ENCODE measurements at places on chromosomes 1 and 21.

DNA sequence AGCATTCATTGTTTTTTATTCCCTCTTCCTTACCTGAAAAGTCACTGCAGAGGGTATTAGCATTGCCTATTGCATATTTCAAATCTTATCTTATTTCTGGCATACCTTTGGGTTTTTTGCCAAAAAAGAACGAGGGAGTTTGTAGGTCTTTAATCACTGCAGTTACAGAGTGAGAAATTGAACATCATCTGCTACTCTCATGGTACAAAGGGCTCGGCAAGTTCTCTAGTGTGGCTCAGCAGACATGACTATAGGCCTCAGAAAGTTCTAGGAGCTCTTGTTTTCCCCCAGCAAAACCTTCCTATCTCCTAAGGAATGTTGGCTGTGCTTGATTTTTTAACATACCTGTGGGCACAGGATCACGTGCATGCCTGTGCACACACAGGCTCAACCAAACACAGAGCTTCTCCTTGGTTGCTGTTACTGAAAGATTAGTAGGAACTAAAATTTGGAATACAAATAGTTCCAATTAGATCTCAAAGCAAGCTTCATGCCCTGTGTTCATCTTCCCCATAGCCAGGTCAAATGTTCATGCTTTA, 69.7 kb downstream of the CCDC185 start:
- DNase-seq, result no peak

DNA sequence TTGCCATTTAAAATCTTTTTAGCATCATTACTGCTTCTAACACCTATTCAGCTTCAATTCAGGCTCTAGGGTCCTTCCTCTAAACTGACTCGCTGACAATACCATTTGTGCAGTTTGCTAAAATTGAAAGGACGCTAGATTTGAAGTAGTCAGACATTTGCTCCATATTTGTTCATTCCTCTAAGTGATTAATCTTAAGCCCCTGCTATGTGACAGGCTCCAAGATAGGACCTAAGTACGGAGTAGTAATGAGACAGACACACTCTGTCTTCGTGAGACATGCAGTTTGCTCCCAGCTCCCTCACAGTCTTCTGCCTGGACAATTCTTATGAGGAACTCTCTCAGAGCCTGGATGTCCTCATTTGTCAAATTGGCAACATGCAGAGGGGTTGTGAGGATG, 26.1 kb upstream of the CD53 start:
- DNase-seq, result no peak

- DNase-seq, result peak; percentile 84
These were observed at the start of gene TMEM35B for GRCh38 chr1:34984793-34985608. TSS of gene TMEM35B (minus strand) at chr1:34985347. CDS start at chr1:34985305, 42 bp downstream.

- no peak for DNase-seq
These were observed 48.2 kb downstream of the RPAP2 start for GRCh38 chr1:92346866-92347640.

DNA sequence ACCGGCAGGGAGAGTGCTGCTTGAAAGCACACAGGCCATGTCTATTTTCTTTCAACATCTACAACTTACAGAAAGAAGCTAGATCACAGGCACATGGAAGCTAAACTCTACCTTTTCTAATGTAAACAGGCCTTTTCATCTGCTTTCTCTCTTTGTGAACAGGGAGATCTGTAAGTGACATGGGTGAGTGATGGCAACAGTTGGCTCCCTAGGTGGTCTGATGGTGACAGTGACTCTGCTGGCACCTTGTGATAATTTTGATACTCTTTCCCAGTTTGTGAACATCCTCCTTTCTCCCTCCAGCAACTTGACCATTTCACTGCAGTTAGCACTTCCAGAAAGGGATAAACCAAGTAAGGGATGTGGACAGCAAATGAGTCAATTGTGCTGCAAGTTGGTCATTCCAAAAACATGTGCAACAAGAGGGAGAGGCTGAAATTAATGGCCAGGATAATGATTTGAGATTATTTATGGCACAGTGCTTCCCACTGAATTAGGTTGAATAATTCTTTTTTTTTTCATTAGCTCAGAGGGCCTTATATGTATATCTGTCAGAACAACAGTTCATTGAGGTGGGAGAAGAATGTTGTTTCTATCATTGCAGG, 89.5 kb downstream of the XCL2 start:
- DNase-seq, result no peak

DNA sequence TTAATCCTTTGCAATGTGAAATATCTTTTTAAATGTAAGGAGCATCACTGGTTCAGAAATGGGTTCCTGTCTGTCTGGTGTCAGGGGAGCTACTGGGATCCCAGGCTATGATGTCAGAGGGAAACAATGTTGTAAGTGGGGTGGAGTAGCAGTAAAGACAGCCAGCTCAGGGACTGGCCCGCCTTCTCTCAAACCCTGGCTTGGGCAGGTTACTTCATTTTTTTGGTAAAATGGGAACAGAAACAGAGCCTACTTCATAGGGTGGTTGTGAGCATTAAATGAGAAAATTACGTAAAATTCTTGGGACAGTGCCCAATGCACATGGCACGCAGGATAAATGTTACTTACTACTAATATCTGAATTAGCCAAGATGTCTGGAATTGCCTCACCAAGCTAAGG, 30.7 kb upstream of the IL20 start:
- no peak for DNase-seq

DNA sequence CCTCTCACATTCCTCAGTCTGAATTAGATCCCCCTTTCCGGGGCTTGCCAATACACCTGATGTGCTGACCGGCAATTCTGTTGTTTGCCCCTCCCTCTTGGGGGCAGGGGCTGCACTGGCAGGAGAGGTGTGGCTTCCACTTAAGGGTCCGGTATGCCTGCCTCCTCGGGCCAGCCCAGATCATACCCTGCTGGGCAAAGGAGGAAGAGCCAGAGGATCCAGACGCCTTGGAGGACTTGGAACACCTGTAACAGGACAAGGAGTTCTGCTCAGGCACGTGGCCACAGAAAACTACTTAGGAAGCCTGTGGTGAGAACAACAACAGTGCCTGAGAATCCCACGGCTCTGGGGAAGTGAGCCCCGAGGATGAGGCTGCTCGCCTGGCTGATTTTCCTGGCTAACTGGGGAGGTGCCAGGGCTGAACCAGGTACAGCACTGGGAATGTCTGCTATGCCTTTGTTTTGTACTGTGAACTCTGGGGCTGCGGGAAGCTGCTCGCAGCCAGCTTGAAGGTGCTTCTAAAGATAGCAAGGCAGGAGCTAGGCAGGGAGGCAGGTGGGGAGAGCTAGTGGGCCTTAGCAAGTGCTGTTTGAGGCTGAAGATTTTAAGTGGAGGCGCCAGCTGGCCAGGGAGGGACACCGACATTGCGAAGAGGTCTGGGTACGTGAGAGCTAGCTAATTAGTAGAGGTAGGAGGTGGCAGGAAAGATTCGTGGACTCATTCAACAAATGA, at the start of gene SMPDL3B:
Gene SMPDL3B, plus strand, starts transcription at position 183 of the 732 bp plus-strand sequence. Its CDS starts 184 bp downstream, at position 367.
- no peak for DNase-seq

GRCh38 chr1:109659997-109660690, 4.2 kb downstream of the GSTM4 start:
- DNase-seq, result no peak

DNA sequence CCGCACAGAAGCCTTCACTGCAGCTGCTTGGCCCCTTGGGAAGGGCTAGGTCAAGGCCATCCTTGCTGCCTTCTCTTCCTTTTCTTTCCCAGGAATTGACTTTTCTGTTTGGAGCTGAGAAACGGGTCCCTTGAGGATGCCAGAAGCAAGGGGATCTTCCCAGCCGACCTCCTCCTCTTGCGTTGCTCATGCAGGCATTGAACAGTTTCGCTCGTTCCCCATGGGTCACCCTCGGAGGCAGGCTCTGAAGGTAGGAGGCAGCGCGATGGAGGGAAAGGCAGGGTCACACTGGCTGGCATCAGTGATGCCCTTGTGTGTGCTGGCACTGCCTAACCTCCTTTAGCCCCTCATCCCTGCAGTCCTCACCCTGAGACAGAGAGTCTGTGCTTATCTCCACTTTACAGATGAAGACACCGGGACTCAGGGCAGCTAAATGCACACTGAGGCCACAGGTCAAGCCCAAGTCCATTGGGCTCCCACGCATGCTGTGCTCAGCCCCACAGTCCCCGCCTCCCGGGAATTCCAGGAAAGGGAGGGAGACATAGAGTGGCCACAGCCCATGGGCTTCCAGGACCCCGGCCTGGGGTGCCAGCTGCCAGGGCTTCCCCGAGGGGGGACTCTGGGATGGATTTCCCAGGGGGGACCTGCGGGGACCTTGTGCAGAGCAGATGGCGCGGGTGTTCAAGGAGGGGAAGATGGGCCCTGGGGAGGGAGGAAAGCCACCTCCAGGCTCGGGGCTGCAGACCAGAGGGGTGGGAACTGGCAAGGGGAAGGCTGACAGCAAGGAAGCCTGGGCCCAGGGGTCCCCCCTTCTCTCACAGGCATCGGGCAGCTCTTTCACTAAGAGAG, 90.2 kb downstream of the SPSB1 start:
- DNase-seq, result no peak

- no peak for DNase-seq
These were observed 89.8 kb downstream of the SMYD3 start for GRCh38 chr1:246417152-246417812.

DNA sequence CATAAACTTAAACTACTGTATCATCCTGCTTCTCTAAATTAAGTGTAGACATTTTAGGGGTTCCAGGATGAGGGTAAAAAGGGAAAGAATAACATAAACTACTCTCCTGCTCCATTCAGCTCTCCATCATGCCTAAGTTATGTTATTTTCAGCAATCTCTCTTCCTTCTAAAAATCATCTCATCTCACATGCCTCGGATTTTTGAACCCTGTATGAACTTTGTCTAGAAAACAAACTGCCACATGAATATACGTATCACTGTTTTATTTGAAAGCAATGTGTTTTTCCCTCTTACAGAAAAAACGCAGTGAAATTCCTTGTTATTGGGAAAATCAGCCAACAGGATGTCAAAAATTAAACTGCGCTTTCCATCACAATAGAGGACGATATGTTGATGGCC, 32.6 kb downstream of the ZBED6 start:
- DNase-seq, result no peak

- DNase-seq, result no peak
These were observed 775 bp upstream of the TMEM63A start for GRCh38 chr1:225882694-225883615.

- no peak for DNase-seq
These were observed 32.5 kb upstream of the ARHGAP29 start for GRCh38 chr1:94269921-94270320.

GRCh38 chr1:114063544-114063943, 84.3 kb downstream of the OLFML3 start:
- DNase-seq, result no peak

GRCh38 chr1:53198241-53198651, 1.6 kb downstream of the CPT2 start:
- no peak for DNase-seq

GRCh38 chr21:42649122-42650032, 4.0 kb upstream of the PDE9A start:
- no peak for DNase-seq

DNA sequence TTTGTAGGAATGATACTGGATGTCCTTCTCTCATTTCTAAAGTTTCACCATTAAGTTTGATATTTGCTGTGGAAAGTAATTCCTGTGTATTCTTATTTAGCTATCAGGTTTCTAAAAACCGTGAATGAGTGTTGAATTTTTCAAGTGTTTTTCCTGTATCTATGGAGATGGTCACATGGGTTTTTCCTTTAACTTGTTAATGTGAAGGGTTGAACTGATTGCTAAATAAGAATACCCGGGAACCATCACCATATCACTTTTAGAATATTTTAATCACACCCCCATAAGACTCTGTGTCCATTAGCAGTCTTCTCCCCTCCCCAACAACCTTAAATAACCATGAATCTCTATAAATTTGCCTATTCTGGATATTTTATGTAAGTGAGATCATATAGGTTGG, 16.5 kb upstream of the ASAP3 start:
- no peak for DNase-seq

- no peak for DNase-seq
These were observed 227.1 kb downstream of the LHX8 start for GRCh38 chr1:75361260-75361659.

GRCh38 chr1:56540467-56540866, 38.9 kb downstream of the PLPP3 start:
- no peak for DNase-seq

DNA sequence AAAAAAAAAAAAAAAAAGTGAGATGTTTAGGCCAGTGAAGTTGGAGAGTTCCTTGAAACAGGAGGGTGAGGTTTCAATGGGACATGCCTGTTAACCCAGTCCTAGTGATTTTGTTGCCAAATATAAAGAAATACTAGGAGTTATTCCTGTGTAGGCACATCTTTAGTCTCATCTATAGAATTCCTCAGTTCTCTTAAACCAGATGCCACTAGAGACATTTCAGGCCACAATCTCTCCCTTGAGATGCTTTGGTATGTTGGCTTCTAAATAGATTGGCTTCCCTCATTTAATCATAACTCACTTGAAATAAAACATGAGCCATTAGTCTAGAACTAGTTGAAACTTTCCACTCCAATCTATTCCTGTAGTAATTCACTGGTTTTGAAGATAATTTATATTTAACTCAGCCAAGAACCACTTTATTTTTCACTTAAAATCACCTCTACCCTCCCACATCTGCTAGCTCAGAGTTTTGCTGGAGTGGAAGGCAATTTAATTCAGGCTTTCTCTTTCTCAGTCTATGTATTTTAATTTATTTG, 29.8 kb downstream of the GPR137B start:
- DNase-seq, result no peak

DNA sequence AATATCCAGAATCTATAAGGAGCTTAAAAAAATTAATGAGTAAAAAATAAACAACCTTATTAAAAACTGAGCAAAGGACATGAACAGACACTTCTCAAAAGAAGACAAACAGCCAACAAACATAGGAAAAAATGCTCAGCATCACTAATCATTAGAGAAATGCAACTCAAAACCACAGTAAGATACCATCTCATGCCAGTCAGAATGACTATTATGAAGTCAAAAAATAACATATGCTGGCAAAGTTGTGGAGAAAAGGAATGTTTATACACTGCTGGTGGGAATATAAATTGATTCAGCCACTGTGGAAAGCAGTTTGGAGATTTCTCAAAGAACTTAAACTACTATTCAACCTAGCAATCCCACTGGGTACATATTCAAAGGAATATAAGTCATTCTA, 25.3 kb downstream of the PIGK start:
- DNase-seq, result no peak

GRCh38 chr1:161933592-161934588, 89.8 kb downstream of the OLFML2B start:
- no peak for DNase-seq

DNA sequence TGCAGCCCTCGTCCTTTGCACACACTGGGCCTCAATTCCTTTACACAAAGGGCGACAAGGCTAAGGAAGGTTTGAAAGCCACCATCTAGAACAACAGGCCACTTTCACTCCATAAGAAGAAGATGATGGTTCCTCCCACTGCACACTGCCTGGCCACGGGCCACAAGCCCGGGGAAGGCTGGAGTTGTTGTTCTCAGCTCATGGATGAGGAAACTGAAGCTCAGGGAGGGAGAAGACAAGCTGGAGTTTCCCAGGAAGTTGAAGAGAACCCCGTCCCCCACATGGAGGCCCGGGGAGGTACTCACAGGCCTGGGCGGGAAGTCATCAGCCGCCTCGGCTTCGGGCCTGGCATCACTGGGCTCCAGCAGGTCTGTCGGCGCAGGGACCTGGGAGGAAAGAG, 24.6 kb upstream of the DDOST start:
- DNase-seq, result no peak

GRCh38 chr1:229238674-229239415, 32.1 kb upstream of the RAB4A start:
- DNase-seq, result no peak

Measured in coronary artery (tissue), 2 donors.